ENCODE measurements at places on chromosomes 5 and 9. TPM values are rescaled to one million over a fixed set of nuclear protein-coding genes. Genes with fewer than 3 reads are reported as not detected.

Gene SPINK6
- 2.9 TPM for total RNA-seq

Gene PCDHGB2
- 1.2 TPM for total RNA-seq

Gene SLCO4C1
- not detected for total RNA-seq

Gene CYSRT1
- total RNA-seq = 156 TPM

Gene PCDHB10
- total RNA-seq = 0.80 TPM

Gene BTNL9
- total RNA-seq = 2.5 TPM

Gene TRPM6
- 1.2 TPM for total RNA-seq

Gene HTR1A
- not detected for total RNA-seq

Gene FBXL17
- 13.0 TPM for total RNA-seq

Gene PCDHB13
- total RNA-seq = 3.4 TPM

Gene NOTCH1
- total RNA-seq = 30.6 TPM

Gene EQTN
- total RNA-seq = not detected

Gene HTR4
- total RNA-seq = 0.08 TPM

Gene EIF4E1B
- not detected for total RNA-seq

Gene OR13F1
- total RNA-seq = not detected

Gene C5orf46
- 0.36 TPM for total RNA-seq

Gene LCN2
- 525 TPM for total RNA-seq

Measured in esophagus mucosa (tissue), 1 donor.